ENCODE measurements at places on chromosomes 2 and 18. TPM values are rescaled to one million over a fixed set of nuclear protein-coding genes. Genes with fewer than 3 reads are reported as not detected.

DNA sequence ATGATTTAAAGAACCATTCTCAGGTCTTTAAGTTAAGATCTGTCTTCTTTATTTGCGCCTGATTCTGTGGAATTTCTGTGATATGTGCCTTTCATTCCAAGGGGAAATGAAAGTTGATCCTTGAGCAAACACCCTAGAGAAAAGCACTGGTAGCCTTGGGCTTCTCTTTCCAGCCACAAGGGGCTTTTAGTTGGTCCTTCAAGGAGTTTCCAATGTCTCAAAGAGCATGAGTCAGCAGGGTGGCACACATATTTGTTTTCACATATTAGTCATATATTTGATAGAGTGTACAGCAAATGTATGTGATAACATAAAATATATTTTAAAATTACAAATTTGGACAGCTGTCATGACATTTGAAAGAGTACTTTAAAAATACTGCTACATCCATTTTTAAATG is 339.5 kb downstream of the TXNL1 start:
- H3K27me3 ChIP-seq = no peaks in the 10 kb centered on the region
- no peak overlapping the region for H3K4me3 ChIP-seq
- no peak overlapping the region for H3K27ac ChIP-seq
- DNase-seq = no peak

DNA sequence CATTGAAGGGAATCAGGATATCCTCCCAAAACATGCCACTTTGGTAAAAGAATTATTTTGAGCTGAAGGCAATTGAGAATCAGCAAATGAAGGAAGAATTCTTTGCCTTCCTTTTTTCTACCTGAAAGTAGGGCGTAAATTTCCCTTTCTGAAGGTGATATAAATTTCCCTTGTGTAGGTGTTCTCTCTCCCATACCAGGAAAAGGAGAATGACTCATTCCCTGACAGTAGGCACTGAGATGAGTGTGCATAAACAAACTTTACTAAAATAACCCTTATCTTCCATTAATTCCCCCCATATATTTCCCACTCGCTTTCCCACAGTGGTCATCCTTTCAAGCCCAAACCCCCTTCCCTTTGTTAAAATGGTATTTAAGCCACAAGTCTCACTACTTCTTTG is 1339.0 kb downstream of the LRP1B start:
- no peaks in the 10 kb centered on the region for H3K36me3 ChIP-seq
- H3K4me1 ChIP-seq = no peaks in the 10 kb centered on the region
- H3K4me3 ChIP-seq = no peak overlapping the region
- H3K27me3 ChIP-seq = no peaks in the 10 kb centered on the region

- no peaks in the 10 kb centered on the region for H3K27me3 ChIP-seq
- no peak for DNase-seq
- no peaks in the 10 kb centered on the region for H3K36me3 ChIP-seq
- no peak overlapping the region for H3K4me3 ChIP-seq
- no peak overlapping the region for H3K27ac ChIP-seq
Measured at GRCh38 chr2:169047256-169048250, 16.4 kb upstream of the ABCB11 start.

DNA sequence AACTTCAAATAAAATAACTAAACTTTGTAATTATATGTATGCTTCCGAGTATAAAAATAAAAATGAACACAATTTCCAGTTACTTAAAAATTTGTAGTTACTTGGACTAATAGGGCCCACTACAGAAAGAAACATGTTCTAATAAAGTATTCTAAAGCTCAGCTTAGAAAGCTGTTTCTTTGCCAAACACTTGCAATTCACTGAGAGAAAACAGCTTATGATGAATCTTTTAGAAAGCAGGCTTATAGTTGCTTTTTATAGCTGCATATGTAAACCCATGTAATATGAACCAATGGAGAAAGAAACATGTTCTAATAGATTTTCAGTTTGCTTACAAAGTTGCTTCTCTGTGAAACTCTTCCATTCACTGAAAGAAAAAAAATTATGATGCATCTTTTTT is 766.0 kb downstream of the LRP1B start:
- no peaks in the 10 kb centered on the region for H3K36me3 ChIP-seq
- no peaks in the 10 kb centered on the region for H3K27me3 ChIP-seq
- no peak overlapping the region for H3K4me3 ChIP-seq
- H3K27ac ChIP-seq = no peak overlapping the region
- DNase-seq = no peak
- no peaks in the 10 kb centered on the region for H3K4me1 ChIP-seq

DNA sequence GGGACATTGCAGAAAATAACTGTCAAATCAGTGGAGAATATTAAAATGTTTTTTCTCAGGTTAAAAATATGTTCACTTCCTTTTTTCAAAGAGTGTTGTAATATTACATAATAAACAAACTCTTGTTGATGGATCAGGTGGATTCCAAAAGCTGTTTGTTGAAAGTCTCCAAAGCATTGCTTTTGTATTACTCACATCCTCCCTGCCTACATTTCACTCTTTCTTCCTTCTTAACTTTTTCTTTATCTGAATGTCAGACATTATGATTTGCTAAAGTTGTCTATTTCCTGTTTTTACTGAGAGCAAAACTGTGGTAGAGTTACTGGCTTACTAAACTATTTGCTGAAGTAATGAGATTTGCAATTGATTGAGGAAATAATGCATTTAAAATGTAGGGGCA is 92.1 kb downstream of the CDH19 start:
- H3K36me3 ChIP-seq = no peaks in the 10 kb centered on the region
- no peak for DNase-seq
- H3K4me1 ChIP-seq = no peaks in the 10 kb centered on the region
- H3K27ac ChIP-seq = no peak overlapping the region
- no peaks in the 10 kb centered on the region for H3K27me3 ChIP-seq
- H3K4me3 ChIP-seq = no peak overlapping the region

DNA sequence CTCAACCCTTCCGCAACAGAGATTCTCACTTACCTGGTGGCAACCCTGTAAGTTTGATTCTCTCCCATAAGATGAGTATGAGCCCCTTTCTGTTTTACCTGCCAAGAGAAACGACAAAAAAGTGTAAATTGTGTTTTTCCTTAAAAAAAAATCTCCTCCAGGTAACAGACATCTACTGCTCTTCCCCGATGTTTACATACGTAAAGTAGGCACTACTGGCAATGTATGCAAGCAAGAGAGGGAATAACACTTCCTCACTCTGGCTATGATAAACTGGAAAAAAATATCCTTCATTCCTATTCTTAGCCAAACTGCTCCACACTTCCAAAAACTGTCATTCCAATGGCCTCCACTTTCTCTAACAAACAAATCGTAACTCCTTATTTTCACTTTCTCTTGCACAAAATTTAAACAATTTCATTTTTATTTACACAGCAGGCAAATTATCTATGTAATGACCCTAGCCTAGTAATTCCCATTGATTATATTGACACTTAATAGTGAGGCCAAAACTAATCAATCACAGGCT is 184.5 kb downstream of the TCF4 start:
- H3K27ac ChIP-seq = no peak overlapping the region
- H3K36me3 ChIP-seq = no peaks in the 10 kb centered on the region
- DNase-seq = no peak
- H3K4me3 ChIP-seq = no peak overlapping the region

DNA sequence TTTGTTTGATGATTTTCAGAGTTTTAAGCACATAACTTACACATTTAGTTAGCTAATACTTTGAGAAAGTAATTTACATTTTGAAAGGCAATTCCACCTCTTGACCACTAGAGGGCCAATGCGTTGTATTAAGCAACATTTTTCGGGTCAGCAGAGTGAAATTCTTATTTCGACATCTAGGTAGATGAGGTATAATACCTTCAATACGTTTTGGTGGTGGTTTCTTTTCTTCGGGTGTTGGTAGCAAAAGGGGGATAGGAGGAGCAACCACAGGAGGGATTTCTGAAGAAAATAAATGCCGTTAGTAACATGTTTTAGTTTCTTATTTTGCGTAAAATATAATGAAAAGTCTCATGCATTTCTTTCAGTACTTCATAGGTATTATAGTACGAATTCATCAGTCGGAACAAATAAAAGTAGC is 106.3 kb downstream of the TTN start:
- no peaks in the 10 kb centered on the region for H3K4me1 ChIP-seq
- H3K27ac ChIP-seq = no peak overlapping the region
- no peaks in the 10 kb centered on the region for H3K27me3 ChIP-seq
- DNase-seq = no peak
- no peak overlapping the region for H3K4me3 ChIP-seq

GRCh38 chr2:162085090-162085891 is 11.3 kb upstream of the DPP4 start:
- H3K36me3 ChIP-seq = no peaks in the 10 kb centered on the region
- no peak overlapping the region for H3K4me3 ChIP-seq
- no peaks in the 10 kb centered on the region for H3K27me3 ChIP-seq
- H3K27ac ChIP-seq = no peak overlapping the region
- no peak for DNase-seq

- no peaks in the 10 kb centered on the region for H3K4me1 ChIP-seq
- DNase-seq = no peak
- H3K27ac ChIP-seq = no peak overlapping the region
- no peak overlapping the region for H3K4me3 ChIP-seq
- no peaks in the 10 kb centered on the region for H3K27me3 ChIP-seq
- H3K36me3 ChIP-seq = no peaks in the 10 kb centered on the region
Measured at GRCh38 chr18:63930773-63931354, 18.2 kb upstream of the HMSD start.

GRCh38 chr2:225465827-225466226 is 66.3 kb downstream of the NYAP2 start:
- no peaks in the 10 kb centered on the region for H3K4me1 ChIP-seq
- no peaks in the 10 kb centered on the region for H3K27me3 ChIP-seq
- H3K27ac ChIP-seq = no peak overlapping the region
- no peak overlapping the region for H3K4me3 ChIP-seq
- no peaks in the 10 kb centered on the region for H3K36me3 ChIP-seq

DNA sequence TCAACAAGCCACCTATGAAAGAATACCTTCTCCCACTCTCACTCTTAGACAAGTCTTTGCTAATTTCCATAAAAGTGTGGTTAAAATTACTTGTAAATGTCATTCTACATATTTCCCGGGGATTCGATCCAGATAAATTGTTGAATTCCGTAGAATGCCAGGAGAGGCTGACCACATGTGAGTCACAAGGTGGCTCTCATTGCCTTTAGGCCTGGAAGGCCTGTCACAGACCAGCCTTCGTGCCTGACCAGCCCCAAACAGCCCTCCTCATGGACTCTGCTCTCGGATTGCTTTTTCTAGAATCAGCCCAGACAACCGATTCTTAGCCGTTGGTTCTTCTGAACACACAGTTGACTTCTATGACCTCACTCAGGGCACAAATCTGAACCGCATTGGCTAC is 86.0 kb downstream of the RTN4 start:
- no peak for DNase-seq
- H3K27ac ChIP-seq = no peak overlapping the region
- H3K36me3 ChIP-seq = no peaks in the 10 kb centered on the region
- H3K27me3 ChIP-seq = no peaks in the 10 kb centered on the region
- H3K4me1 ChIP-seq = peaks cover 2% of the 10 kb centered on the region
- no peak overlapping the region for H3K4me3 ChIP-seq

GRCh38 chr2:174787487-174788205 is 23.4 kb upstream of the CHRNA1 start:
- H3K27ac ChIP-seq = no peak overlapping the region
- DNase-seq = no peak
- H3K36me3 ChIP-seq = no peaks in the 10 kb centered on the region
- H3K4me3 ChIP-seq = no peak overlapping the region
- no peaks in the 10 kb centered on the region for H3K27me3 ChIP-seq
- H3K4me1 ChIP-seq = peaks cover 10% of the 10 kb centered on the region

DNA sequence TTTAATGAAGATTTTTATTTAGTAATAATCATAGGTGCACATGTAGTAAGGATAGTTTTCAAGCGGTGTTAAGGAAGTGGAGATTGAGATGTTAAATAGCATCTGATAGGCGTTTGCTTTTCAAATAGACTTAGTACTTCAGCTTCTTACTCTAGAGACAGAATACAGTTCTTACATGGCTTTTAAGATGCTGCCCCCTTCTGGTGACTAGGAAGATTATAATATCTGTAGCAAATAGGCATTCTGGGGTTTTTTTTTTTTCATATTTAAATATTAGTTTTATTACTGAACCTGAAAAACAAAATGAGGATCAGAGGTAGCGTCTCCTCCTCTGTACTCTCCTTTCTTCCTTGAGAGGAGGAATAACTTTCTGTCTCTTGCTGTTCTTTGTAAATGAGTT is 100.2 kb downstream of the AGAP1 start:
- DNase-seq = no peak
- H3K4me1 ChIP-seq = no peaks in the 10 kb centered on the region
- H3K27ac ChIP-seq = no peak overlapping the region
- no peaks in the 10 kb centered on the region for H3K27me3 ChIP-seq
- H3K36me3 ChIP-seq = no peaks in the 10 kb centered on the region
- H3K4me3 ChIP-seq = no peak overlapping the region

DNA sequence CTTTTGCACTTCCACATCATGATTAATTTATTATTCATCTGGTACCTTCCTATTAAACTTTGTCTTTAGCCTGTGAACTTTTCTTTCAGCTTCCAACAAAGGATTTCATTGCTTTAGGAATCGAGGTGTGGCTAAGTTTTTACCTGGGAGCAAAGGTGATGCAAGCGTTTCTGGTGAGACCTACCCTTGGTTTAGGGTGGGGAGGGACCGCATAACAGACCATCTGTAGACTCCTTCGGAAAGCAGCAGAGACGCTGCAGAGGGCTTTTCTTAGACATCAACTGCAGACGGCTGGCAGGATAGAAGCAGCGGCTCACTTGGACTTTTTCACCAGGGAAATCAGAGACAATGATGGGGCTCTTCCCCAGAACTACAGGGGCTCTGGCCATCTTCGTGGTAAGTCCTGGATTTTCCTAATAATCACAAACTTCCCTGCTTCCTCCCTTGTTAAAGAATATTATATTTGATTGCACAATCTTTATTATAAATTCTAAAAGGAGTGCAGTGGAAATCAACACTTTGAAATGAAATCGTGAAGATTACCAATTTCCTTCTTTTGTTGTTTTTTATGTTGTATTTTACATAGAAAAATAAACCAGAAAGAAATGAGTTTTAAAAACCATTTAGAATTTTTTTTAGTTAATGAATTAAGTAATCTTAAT is at the start of gene DSG3:
Gene DSG3 (plus strand): TSS at position 212 of the 662 bp plus-strand sequence. CDS start 137 bp downstream, at position 349.
- no peaks in the 10 kb centered on the region for H3K36me3 ChIP-seq
- no peak within 1 kb of the TSS for H3K4me3 ChIP-seq
- H3K27ac ChIP-seq = no peak within 1 kb of the TSS
- no peaks in the 10 kb centered on the region for H3K27me3 ChIP-seq

GRCh38 chr2:239267288-239267951 is 133.4 kb downstream of the HDAC4 start:
- H3K27me3 ChIP-seq = no peaks in the 10 kb centered on the region
- H3K36me3 ChIP-seq = no peaks in the 10 kb centered on the region
- peak; percentile 89 for DNase-seq
- H3K4me3 ChIP-seq = peak overlapping the region; percentile 86
- peaks cover 67% of the 10 kb centered on the region for H3K4me1 ChIP-seq

GRCh38 chr2:180219491-180219890 is 212.4 kb upstream of the CWC22 start:
- no peak for DNase-seq
- no peak overlapping the region for H3K4me3 ChIP-seq
- H3K27me3 ChIP-seq = no peaks in the 10 kb centered on the region
- no peaks in the 10 kb centered on the region for H3K4me1 ChIP-seq
- H3K36me3 ChIP-seq = no peaks in the 10 kb centered on the region

- no peaks in the 10 kb centered on the region for H3K27me3 ChIP-seq
- H3K27ac ChIP-seq = no peak overlapping the region
- no peak for DNase-seq
- no peaks in the 10 kb centered on the region for H3K36me3 ChIP-seq
Measured at GRCh38 chr18:76315722-76316230, 179.3 kb downstream of the ZNF516 start.

ALK gene
- not detected for total RNA-seq

DQX1 gene
- 0.47 TPM for total RNA-seq

MBP gene
- 114 TPM for total RNA-seq

ADD2 gene
- 7.9 TPM for total RNA-seq

UCN gene
- total RNA-seq = 6.6 TPM

CYP27A1 gene
- not detected for total RNA-seq

SERPINB4 gene
- not detected for total RNA-seq

DSC3 gene
- not detected for total RNA-seq

SLC35F6 gene
- total RNA-seq = 20.0 TPM

Measured in T-cell (primary cell).